ENCODE measurements at places on chromosomes 3 and 15.
A peak's percentile ranks its signal among the peaks of the same experiment; 100 is the strongest.

GRCh38 chr3:194488055-194488742, 1.4 kb upstream of the ATP13A3 start:
- no peak for DNase-seq

GRCh38 chr15:38536201-38536676, 28.4 kb downstream of the RASGRP1 start:
- no peak for DNase-seq

- DNase-seq, result no peak
Observed at GRCh38 chr3:136351905-136352304, 101.8 kb downstream of the PCCB start.

DNA sequence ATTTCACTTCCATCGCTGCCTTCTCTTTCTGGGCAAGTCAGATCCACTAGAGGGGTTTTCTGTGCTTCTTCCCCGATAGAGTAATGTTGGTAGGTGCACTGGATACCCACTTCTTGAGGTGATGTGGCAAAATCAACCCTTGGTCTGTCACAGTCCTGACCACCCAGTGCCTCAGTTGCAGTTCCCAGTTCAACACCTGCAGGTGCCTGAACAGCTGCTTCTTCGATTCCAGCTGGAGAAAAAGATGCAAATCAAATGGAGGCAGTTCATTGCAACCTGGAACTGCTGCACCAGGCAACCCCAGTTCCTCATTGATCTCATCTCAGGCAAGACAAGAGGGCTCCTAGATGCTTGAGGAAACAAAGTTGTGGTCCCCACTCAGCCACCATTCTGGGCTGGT, 186.6 kb downstream of the UBE2E2 start:
- no peak for DNase-seq

DNA sequence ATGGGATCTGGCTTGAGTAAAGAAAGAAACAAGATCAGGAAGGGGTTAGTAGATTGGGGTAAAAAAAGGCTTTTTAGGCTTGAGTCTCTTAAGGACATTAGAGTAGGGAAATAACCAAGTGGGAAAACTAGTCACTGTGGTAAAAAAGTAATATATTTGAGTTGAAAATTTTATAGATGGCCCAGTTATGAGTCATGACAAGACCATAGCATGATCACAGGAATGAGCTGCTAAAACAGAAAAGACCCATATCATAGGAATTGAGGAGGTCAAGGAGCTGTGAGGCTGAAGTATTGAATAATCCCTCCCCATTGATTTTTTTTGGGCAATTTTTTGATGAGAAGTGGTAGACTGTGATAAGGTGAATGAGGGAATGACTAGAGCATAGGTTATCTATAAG, 69.2 kb upstream of the TBC1D5 start:
- DNase-seq, result no peak

GRCh38 chr3:1251282-1252060, 158.6 kb downstream of the CNTN6 start:
- no peak for DNase-seq

GRCh38 chr3:67384016-67384415, 270.4 kb downstream of the SUCLG2 start:
- no peak for DNase-seq

DNA sequence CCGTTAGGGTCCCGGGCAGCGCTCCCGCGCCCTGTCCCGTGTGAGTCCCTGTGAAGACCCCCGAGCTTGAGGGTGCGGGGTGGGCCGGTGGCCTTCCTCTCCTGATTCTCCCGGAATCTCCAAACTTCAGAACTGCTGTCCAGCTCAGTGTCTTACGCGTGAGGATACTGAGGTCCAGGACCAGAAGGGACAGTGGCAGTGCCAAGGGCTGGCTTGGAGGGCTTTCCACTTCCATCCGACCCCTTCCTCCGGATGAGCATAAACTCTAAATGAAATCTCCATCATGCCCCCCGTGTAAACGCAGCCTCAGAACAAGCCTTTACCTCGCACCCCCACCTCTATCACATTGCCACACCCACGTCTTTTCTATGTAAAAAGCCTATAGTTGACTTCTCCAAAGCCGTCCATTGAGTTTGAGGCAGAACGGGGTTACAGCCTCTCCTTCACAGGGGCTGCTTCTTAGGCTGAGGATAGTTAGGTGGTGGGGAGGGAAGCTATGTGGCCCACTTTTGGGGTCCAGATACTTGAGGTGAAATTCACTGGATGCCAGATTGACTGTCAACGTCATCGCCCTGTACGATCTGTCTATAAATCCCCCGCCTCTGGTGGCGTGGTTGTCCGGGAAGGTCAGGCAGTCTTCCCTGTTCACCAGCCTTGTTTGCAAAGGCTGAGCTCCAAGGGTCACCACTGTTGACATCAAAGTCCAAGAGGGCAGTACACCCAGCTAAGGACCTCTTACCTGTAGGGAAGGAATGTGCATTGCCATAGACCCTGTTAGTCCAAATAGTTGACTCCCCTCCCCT, 1.1 kb downstream of the EDEM1 start:
- DNase-seq, result peak; percentile 83

DNA sequence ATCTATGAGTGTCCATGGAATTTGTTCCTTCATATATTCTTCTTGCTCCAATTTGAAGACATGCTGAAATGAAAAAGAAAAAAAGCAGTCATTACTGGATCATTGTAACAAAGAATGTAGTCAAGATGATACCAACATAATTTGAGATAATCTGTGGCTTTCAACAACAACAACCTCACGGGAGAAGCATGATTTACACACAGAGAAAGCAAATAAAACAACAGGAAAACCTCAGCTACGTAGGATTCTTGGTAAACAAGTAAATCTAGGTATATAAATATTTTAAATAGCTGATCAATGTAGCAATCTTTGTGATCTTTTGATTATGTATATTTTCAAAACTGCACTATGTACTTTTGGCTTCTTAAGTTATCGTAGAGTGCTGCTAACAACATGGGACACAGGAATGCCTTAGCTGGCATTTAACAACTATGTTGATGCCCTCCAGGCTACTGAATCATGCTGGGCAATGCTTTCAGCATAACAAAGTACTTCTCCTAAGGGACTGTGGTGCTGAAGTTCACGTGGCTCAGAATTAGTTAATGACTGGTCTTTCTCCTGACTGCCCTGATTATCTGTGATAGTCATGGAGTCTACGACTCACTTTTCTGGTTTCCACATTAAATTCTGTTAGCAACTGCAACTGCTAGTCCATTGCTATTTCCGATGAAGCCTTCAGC, 96.5 kb upstream of the MYO5C start:
- no peak for DNase-seq

DNA sequence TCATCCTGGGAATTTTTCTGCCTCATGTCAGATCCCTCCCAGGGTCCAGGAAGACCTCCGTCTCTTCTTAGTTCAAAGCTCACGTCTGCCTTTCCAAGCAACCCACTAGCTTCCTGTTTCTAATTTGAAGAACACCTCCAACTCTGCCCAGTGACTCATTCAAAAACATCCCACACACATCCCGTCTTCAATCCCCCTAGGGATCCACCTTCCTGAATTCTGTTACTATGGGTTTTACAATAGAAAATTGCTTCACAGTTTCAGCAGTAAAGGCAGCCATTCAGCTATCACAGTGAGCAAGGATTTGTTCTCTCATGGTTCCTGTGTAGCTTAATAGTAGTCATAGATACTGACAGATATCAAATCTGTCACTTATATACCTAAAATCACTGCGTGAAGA, 308.3 kb upstream of the CCDC54 start:
- no peak for DNase-seq

DNA sequence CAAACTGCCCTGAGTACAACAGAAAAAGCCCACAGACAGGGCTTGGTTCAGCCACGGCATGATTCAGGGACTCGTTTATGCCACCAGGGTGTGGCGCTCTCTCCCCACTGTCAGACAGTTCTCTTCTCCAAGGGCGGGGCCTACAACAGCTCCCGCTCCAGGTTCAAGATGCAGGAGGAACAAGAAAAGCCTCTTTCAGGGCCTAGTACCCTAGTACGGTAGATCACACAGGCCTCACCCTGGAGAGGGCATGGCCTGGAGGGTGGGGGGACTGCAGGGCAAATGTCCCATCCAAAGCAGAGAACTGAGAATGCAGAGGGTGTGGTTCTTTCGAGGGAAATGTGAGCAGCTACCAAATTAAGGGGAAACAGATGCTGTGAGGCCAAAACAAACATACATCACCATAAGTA, 12.0 kb downstream of the MESD start:
- DNase-seq, result no peak

DNA sequence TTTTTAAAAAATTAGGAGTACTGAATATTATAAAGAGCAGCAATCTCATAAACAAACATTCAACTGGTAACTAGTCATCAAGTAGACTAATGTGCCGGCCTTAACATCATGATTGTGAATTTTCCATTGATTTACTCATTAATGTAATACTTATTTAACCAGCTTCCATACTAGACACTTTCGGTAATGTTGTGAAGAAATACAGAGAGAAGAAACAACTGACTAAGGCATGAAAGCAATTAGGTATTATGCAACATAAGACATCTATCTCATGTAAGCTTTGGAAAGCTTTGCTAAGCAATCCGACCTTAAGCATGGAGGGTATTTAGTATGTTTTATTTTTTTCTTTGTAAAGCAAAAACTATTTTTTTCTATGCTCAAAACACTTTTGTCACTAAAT, 108.0 kb downstream of the IL1RAP start:
- no peak for DNase-seq

- no peak for DNase-seq
Observed at GRCh38 chr3:128062033-128062745, 10.0 kb downstream of the SEC61A1 start.

GRCh38 chr3:186264608-186265400, 97.2 kb downstream of the DGKG start:
- no peak for DNase-seq

DNA sequence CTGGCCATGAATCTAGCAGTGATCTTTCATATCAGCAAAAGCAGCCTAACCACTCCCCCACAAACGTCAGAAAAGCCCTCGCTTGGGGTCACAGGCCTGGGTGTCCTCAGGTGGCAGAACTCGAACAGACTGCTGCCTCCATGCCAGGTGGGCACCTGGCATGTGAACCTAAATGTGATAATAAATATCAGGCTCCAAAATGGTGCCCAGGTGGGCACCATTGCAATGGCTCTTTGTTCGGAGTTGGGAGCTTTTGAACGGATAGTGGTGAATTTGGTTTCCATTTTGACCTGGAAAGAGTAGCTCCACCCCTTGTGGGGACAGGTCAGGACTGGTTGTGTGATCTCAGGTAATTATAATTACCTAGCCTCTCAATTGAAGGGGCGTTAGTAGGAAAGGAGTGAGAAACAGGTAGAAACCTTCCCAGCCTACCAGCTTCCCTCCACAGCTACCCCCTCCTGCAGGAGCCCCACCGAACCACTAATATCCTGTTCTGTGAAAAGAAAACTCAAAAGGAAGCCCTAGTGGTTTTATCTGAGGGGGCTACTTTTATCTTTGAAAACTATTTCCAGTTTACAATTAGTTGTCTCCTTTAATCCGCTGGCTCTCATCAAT, 18.1 kb downstream of the MYO1E start:
- no peak for DNase-seq

DNA sequence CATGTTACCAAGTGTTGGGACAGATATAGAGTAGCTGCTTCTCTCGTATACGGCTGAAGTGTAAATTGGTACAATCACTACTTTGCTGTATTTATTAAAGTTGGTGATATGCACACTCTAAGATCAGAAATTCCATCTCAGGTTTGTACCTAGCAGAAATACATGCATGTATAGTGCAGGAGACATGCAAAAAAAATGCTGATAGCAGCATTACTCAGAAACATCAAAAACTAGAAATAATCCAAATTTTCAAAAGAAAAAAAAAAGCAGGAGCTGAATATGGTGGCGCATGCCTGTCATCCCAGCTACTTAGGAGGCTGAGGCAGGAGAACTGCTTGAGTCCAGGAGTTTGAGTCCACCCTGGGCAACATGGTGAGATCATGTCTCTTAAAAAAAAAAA, 31.3 kb upstream of the BCL2A1 start:
- DNase-seq, result no peak

DNA sequence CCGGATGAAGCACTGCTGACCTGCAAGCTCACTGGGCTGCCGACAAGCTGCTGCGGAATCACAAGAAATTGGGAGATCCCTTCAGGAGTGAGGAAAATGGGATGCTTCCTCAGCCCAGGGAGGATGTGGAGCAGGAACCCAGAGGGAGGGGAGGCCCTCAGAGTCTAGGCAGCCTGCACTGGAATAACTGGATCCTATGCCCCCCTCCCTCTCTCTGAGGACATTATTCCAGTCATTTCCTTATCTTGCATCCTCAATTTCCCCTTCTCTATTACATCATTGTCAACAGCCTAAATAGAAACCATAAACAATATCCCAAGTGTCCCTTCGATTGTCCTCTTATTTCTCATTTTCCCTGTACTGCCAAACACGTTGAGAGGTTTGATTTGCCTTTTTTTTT, 169.0 kb downstream of the OPA1 start:
- no peak for DNase-seq

DNA sequence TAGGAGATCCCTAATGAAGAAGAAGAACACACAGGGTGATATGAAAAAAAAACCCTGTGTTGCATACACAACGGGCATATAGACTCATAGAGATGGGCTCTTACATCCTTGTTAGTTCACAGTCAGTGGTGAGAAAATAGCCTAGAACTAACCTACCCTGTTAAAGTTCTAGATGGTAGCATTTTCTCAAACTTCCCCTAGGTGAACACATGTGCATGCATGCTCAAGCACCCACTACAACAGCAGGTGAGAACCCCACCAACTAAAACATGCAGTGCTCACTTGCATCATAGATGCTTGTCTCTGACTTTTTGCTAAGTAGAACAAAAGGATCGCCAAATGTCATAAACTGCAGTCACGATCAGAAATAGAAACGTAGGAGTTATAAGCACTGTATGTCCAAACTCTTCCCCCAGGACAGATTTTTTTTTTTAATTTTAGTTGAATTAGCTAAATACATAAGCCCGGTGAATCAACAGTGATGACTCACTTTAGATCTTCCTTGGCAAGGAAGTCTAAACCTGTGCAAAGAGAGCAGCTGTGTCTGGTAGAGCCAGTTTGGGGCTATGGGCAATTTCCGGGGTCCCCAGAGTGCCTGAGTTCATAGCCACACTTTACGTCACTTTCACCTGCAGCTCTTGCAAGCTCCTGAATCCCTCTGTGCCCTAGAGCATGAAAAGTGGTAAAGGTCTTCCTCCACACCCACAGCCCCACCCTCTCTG, 96.2 kb upstream of the SEMA6D start:
- no peak for DNase-seq
